Smooth muscle cell of bladder (primary cell): ENCODE measurements at places on chromosomes 12 and 14. TPM values are rescaled to one million over a fixed set of nuclear protein-coding genes. Genes with fewer than 3 reads are reported as not detected.

Gene KRT6B
- 0.14 and 0.18 TPM in 2 replicates for total RNA-seq

Gene ADAM21
- total RNA-seq = 0.14 and 0.55 TPM in 2 replicates

Gene TMEM119
- total RNA-seq = 44.5 and 62.7 TPM in 2 replicates

Gene HVCN1
- 4.8 and 8.5 TPM in 2 replicates for total RNA-seq
